ENCODE measurements at places on chromosomes 11 and 22. TPM values are rescaled to one million over a fixed set of nuclear protein-coding genes. Genes with fewer than 3 reads are reported as not detected.

HSPA8 gene
- 811 TPM for total RNA-seq

IPO7 gene
- 51.6 TPM for total RNA-seq

- H3K27ac ChIP-seq: no peak overlapping the region
- no peak for DNase-seq
- H3K36me3 ChIP-seq: no peaks in the 10 kb centered on the region
- peaks cover 12% of the 10 kb centered on the region for H3K4me1 ChIP-seq
Observed at GRCh38 chr11:2777871-2778629, 78.3 kb upstream of the KCNQ1OT1 start.

GRCh38 chr22:37626144-37626543 lies 13.3 kb upstream of the SH3BP1 start:
- peak overlapping the region; percentile 74 for H3K27ac ChIP-seq
- H3K27me3 ChIP-seq: no peaks in the 10 kb centered on the region
- H3K4me3 ChIP-seq: no peak overlapping the region
- peaks cover 68% of the 10 kb centered on the region for H3K4me1 ChIP-seq
- H3K36me3 ChIP-seq: peaks cover 43% of the 10 kb centered on the region

DNA sequence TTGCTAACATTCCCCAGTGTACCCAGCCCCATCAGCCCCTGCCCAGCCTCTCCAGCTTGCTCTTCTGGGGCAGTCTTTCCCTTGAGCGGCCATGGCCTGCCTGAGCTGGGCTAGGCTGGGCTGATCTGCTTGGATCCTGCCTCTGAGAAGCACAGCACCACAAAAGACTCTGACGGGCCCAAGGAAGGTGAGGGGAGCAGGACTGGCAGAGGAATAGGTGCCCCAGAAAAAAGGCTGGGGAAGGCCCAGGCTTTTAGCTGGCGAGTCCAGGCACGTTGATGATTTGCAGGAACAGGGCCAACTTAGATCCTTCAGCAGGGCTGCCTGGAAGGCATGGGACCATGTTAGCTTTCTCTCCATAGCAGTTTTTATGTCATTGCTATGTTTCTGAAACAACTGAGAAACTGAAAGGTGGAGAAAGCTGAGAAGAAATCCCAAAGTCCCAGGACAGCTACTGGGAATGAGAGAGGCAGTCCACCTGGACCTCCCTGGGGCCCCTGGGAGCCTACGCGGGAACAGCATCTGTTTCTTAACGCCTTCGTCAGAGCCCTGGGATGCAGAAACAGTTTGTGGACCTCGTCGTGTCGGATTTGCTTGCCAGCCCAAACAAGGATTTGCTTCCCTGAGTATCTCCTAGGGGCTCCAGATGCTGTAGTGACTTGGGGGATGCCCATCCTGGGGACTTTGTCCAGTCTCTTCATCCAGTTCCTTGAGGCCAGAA lies 24.4 kb upstream of the FXYD6 start:
- H3K27ac ChIP-seq: no peak overlapping the region
- peaks cover 5% of the 10 kb centered on the region for H3K27me3 ChIP-seq
- peaks cover 6% of the 10 kb centered on the region for H3K4me1 ChIP-seq

DNA sequence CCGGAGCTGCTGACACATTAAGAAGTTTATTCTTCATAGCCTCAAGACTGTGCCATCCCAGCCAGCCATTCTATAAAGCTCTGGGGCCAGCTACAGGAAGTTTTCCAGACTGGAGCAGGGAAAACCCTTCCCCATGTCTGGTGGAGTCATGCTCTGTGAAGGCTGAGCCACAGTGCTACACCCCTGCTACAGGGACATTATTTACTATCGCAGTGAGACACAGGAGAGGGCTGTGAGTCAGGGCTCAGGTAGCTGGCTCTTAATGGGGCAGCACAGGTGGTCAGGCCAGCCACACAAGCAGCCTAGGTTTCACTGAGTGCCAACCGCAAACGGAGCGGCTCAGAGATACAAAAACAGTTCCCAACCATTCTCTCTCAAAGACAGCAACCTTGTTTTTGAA lies 12.1 kb downstream of the HPS4 start:
- no peak overlapping the region for H3K27ac ChIP-seq
- H3K4me1 ChIP-seq: no peaks in the 10 kb centered on the region
- H3K36me3 ChIP-seq: peaks cover 95% of the 10 kb centered on the region
- no peak overlapping the region for H3K4me3 ChIP-seq

GRCh38 chr11:20042811-20043341 lies 117.4 kb downstream of the DBX1 start:
- H3K4me3 ChIP-seq: no peak overlapping the region
- no peaks in the 10 kb centered on the region for H3K36me3 ChIP-seq
